Activated naive CD8-positive, alpha-beta T cell treated with anti-CD3 and anti-CD28 coated beads for 36 hours (primary cell): ENCODE measurements at places on chromosomes 2 and 18.

GRCh38 chr2:42602876-42603219 lies 34.4 kb downstream of the MTA3 start:
- peaks cover 21% of the 10 kb centered on the region for H3K4me1 ChIP-seq
- H3K4me3 ChIP-seq: no peak overlapping the region
- H3K27ac ChIP-seq: peak overlapping the region; percentile 6
- no peaks in the 10 kb centered on the region for H3K27me3 ChIP-seq
- H3K36me3 ChIP-seq: peaks cover 7% of the 10 kb centered on the region

GRCh38 chr2:104849618-104850141 lies 4.2 kb upstream of the POU3F3 start:
- no peak overlapping the region for H3K27ac ChIP-seq
- peak; percentile 56 for DNase-seq
- H3K27me3 ChIP-seq: peaks cover 100% of the 10 kb centered on the region
- peaks cover 31% of the 10 kb centered on the region for H3K4me1 ChIP-seq
- no peaks in the 10 kb centered on the region for H3K36me3 ChIP-seq

DNA sequence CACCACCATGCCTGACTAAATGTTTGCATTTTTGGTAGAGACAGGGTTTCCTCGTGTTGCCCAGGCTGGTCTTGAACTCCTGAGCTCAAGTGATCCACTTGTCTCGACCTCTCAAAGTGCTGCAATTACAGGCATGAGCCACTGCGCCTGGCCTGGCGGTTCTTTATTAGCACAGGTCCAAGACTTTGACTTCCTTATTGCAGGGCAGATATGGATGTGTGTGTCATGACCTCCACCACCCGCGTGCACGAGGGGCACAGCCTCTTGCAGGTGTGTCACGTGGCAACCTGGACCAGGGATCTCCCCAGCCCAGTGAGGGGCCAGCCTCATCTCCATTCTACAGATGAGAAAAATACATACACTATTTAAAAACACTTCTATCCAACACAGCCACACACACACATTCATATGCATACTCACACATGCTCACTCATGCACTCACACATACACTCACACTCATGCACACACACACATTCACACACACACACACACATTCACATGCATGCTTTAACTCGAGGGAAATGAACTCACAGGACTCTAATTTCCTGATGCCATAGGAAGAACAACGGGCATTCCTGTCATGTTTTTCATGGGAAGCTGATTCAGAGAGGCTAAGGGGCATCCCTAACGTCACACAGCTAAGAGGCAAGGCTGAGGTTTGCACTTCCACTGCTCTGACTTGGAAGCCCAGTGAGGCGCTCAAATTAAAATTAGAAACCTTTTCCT lies 38.8 kb downstream of the RRM2 start:
- no peak for DNase-seq
- peaks cover 7% of the 10 kb centered on the region for H3K36me3 ChIP-seq
- no peak overlapping the region for H3K27ac ChIP-seq
- H3K27me3 ChIP-seq: no peaks in the 10 kb centered on the region
- H3K4me1 ChIP-seq: no peaks in the 10 kb centered on the region

DNA sequence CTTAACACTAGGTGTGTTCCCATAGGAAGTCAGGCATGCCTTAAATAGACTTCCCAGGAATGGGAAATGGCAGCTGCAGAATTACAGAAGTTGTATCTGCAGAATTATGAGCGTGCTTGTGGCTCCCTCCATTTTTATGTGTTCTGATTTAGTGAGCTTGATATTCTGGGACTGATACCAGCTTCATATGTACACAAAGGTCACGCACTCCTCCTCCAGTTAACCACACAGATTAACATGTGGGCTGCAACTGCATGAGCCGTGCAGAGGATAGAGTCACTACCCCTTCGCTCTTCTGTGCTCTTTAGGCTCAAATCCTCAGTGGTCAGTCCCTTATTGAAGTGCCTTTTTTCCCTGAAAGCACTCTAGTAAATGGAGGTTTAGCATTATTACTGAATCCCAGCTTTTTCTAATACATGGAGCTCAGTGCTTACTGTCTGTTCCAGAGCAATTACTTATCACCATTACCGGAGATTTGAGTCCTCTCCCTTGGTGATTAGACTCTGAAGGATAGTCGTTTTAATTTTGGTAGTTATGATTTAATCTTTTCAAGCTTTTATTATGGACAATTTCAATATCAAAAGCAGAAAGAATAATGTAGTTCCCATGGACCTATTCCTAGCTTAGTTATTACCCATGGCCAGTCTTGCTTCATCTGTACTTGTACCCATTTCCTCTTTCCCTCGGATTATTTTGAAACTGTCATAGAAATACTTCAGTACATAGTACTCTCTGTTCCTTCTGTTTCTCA lies 238.3 kb downstream of the PRKCE start:
- DNase-seq: no peak
- H3K27ac ChIP-seq: no peak overlapping the region
- no peaks in the 10 kb centered on the region for H3K27me3 ChIP-seq
- peaks cover 34% of the 10 kb centered on the region for H3K4me1 ChIP-seq

DNA sequence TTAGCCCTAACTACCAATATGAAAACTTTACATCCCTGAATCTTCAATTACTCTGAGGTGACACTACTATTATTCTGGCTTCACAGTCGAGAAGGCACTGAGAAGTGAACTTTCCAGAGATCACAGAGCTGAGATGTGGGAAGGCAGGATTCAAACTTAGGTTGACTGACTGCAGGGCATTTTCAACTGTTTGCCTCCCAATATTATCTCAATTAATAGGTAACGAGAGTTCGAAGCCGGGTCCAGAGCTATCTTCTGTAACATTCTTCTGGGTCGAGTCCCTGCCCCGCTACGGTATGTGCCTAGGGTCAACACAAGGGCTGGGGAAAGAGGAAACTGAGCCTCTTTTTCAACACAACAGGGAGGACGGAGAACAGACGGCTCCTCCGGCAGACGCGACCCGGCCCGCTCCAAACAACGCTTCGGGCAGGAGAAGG lies 740 bp downstream of the CHMP3 start:
- peak overlapping the region; percentile 98 for H3K27ac ChIP-seq
- peaks cover 31% of the 10 kb centered on the region for H3K36me3 ChIP-seq
- H3K4me1 ChIP-seq: peaks cover 28% of the 10 kb centered on the region
- no peak for DNase-seq
- H3K27me3 ChIP-seq: no peaks in the 10 kb centered on the region
- H3K4me3 ChIP-seq: peak overlapping the region; percentile 93

DNA sequence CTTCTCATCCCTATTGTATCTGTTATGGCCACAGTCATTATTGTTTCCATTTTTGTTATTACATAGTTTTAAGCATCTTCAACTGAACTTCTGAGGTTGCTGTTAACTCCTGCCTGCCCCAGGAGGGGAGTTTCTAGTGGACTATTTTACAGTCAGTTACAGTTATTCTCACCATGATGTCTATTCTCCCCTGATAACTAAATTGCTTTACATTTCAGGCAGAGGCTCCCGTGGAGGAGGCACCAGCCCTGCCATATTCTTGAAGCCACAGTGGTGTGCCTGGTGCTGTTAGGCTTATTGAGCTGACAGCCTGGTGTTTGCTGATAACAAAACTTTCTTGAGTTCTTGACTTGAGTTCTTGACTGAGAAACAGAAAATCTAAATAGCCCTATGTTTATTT lies 256.4 kb downstream of the TFCP2L1 start:
- no peaks in the 10 kb centered on the region for H3K27me3 ChIP-seq
- no peaks in the 10 kb centered on the region for H3K4me1 ChIP-seq
- no peak overlapping the region for H3K4me3 ChIP-seq
- DNase-seq: no peak

- DNase-seq: no peak
- no peaks in the 10 kb centered on the region for H3K36me3 ChIP-seq
- H3K27me3 ChIP-seq: no peaks in the 10 kb centered on the region
- no peaks in the 10 kb centered on the region for H3K4me1 ChIP-seq
Observed at GRCh38 chr18:8681196-8681595, 24.2 kb upstream of the MTCL1 start.

GRCh38 chr2:201887773-201888425 lies 81.6 kb downstream of the CDK15 start:
- H3K27me3 ChIP-seq: peaks cover 48% of the 10 kb centered on the region
- H3K36me3 ChIP-seq: no peaks in the 10 kb centered on the region
- H3K27ac ChIP-seq: no peak overlapping the region
- DNase-seq: no peak
- H3K4me3 ChIP-seq: no peak overlapping the region

DNA sequence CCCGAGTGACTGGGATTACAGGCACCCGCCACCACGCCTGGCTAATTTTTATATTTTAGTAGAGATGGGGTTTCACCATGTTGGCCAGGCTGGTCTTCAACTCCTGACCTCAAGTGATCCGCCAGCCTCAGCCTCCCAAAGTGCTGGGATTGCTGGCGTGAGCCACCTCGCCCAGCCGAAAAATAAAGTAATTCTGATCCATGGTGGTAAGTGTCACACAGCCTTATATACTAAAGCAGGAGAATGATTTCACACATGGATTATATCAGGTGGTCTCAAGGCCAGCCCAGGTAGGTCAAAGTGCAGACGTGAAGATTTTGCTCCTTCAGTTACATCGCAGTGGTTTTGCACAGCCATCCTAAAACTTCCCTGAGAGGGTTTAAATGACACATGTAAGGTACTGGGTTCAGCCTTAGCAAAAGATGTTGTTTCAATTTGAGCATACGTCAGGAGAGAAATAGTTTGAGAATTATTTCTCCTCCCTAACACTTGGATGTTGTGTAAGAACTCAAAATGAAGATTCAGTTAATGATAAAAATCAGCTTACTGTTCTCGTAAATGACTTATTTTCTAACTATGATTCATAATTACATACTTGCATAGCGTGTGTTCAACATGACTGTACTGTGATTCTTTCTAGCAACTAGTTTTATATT lies 93.0 kb upstream of the SLC39A10 start:
- H3K36me3 ChIP-seq: peaks cover 19% of the 10 kb centered on the region
- no peaks in the 10 kb centered on the region for H3K27me3 ChIP-seq
- H3K4me1 ChIP-seq: peaks cover 42% of the 10 kb centered on the region
- no peak for DNase-seq

GRCh38 chr2:22826703-22827102 lies 558.3 kb upstream of the KLHL29 start:
- H3K4me3 ChIP-seq: no peak overlapping the region
- no peaks in the 10 kb centered on the region for H3K36me3 ChIP-seq
- H3K27me3 ChIP-seq: peaks cover 5% of the 10 kb centered on the region
- DNase-seq: no peak

- H3K4me1 ChIP-seq: peaks cover 16% of the 10 kb centered on the region
- DNase-seq: no peak
- H3K36me3 ChIP-seq: no peaks in the 10 kb centered on the region
- no peak overlapping the region for H3K4me3 ChIP-seq
- peaks cover 3% of the 10 kb centered on the region for H3K27me3 ChIP-seq
Observed at GRCh38 chr2:101362316-101362715, 25.0 kb downstream of the CREG2 start.
